ENCODE measurements at places on chromosomes 13 and 19.

DNA sequence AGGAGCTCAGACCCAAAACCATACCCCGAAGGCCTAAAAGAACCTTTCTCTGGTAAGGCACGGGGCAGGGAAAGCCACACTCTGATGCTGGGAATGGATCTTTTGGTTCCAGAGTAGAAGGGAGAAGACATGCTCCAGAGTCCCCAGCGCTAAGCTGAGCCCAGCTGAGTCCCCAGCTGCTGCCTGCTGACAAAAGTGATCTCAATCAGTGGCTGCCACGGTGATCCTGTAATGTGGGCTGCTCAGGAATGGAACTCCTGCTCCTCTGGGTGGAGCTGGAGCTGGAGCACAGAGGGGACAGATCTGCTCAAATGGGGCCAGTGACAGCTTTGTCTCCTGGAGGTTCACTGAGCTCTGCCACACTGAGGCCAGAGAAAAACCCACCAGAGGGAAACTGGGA lies 70.5 kb downstream of the MLLT1 start:
- no peak for DNase-seq

DNA sequence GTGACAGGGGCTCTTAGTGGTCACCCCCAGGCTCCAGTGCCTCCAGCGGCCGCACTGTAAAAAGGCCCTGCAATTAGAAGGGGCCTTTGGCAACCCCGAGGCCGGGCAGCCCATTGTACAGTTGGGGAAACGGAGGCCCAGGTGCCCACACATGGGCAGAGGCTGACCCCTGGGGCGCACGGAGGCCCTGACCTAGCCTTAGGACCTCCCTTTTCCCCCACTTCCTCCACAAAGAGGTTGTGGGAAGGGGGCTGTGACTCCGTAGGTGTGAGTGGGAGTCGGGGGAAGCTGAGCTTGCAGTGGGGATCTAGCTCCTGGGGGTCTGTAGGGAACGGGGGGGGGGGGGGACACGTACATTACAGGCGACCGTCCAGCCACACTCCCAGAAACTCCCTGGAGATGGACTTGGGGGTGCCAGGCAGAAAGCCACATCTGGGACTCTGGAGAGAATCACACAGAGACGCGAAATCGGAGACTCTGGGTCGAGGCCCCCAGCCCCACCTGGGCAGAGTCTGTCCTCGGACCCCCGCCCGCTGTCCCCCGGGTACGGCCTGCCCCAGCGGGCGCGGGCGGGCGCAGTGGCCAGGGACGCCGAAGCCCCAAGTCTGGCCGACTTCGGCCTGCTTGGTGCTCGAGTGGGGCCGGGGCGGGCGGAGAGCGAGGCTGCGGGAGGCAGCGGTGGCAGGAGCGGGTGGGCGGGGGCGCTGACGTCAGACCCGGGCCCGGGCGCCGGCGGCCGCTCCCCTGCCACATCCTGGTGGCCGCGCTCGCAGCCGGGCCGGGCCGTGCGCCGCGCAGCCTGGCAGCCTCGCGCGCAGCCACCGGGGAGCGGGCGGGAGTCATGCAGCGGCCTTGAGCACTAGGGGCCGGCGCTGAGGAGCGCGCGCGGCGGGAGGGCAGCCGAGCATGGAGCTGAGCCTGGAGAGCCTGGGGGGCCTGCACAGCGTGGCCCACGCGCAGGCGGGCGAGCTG lies at the start of gene ONECUT3:
TSS of gene ONECUT3 (plus strand) at position 750 of the 972 bp plus-strand sequence. CDS start at position 907, 157 bp downstream.
- no peak for DNase-seq

GRCh38 chr19:46737298-46737654 lies 8.6 kb upstream of the FKRP start:
- DNase-seq = no peak

DNA sequence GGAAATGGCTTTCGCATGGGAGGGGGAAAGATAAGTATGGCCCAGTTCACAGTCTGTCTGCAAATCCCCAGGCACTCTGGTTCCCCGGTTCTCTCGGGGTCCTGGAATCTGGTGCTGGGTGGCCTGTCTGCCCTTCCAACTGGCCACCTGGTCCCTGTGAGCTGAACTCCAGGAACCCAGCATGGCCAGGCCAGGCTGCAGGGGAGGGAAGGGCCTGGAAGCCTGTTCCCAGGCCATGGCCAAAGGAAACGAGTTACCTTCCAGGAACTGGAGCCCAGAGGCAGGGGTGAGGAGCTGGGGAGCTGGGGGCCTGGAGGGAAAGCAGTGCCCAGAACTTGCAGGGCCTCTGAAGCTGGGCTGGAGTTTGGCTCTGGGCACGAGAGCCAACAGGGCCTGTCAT lies 19.1 kb upstream of the PNMA8C start:
- no peak for DNase-seq

- no peak for DNase-seq
Measured at GRCh38 chr13:107373551-107373950, 805.6 kb upstream of the ARGLU1 start.

GRCh38 chr13:74977498-74977897 lies 504.5 kb downstream of the TBC1D4 start:
- peak; percentile 22 for DNase-seq

DNA sequence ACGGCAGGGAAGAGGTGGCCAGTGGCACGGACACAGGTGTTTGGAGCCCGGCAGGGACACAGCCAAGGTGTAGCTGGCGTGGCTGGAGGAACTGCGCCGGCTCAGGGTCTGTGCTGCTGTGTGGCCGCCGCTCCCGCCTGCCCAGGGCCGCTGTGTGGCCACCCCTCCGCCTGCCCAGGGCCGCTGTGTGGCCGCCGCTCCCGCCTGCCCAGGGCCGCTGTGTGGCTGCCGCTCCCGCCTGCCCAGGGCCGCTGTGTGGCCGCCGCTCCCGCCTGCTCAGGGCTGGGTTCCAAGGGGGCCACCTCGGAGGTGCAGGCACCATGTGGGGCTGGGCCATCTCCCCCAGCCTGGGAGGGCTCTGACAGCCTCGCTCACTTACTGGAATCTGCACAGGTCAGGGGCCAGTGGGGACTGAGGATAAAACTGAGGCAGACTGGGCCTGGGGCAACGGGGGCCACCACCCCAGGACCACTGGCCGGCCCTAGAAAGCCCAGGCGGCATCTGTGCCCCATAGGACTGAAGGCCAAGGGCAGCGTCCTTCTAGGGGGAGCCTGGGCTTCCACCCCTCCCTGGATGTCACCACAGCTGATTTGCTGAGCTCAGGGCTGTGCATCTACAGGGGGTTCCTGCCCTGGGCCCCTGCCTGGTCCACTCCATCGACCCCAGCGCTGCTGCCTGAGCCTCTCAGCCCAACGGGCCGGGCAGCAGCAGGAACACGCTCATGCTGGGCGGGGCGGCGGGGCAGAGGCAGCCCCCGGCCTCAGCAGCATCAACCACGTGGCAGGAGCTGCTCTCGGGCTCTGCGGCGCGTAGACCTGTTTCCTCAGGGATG lies 21.5 kb downstream of the C13orf46 start:
- DNase-seq = no peak

GRCh38 chr19:2042485-2043250 lies 8.4 kb downstream of the MKNK2 start:
- DNase-seq = no peak

DNA sequence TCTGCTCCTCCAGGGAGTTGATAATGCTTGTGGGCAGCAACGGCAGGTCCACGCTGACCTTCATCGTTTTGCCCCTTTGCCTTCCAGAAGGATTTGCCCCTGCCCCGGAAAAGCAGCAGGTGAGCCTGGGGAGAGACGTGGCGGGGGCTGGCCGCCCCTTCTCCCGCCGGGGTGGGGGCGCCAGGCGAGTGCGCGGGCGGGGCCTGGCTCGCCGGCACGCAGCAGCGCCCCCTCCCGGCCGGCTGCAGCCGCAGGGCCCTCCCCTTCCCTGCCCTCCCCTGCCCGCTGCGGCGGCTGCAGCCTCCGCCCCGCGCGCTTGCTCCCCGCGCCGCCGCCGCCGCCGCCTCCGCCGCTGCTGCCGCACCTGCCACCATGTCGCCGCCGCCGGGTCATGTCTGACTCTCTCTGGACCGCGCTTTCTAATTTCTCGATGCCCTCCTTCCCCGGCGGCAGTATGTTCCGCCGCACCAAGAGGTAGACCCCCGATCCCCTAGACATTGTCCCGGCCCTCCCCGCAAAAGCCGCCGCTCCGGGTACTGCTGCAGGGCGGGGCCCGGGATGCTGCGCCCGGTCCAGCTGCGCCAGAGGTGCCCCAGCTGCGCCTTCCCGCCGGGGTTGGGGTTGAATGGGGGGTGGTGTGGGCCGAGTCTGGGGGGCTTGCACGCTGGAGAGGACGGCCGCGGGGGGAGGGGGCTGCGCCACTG lies at the start of gene MAST1:
TSS of gene MAST1 (plus strand) at position 334 of the 704 bp plus-strand sequence. CDS start at position 392, 58 bp downstream.
- peak; percentile 25 for DNase-seq

GRCh38 chr13:25876247-25876646 lies 175.6 kb downstream of the SHISA2 start:
- DNase-seq = no peak

- DNase-seq = no peak
Measured at GRCh38 chr13:49063497-49063896, 87.8 kb downstream of the FNDC3A start.

All from putamen (tissue), 1 donor.